Nasal cavity respiratory epithelium epithelial cell of viscerocranial mucosa (primary cell): ENCODE measurements at places on chromosomes 6 and 20. TPM values are rescaled to one million over a fixed set of nuclear protein-coding genes. Genes with fewer than 3 reads are reported as not detected.

Gene PEX3
- 16.4 and 20.8 TPM in 2 replicates for total RNA-seq

Gene EBF4
- total RNA-seq: 1.0 and 2.6 TPM in 2 replicates

Gene NKX2-2
- not detected in 2 replicates for total RNA-seq

Gene EDN3
- not detected in 2 replicates for total RNA-seq

Gene ZBP1
- not detected in 2 replicates for total RNA-seq

Gene RIPOR2
- under 0.01 and 0.07 TPM in 2 replicates for total RNA-seq

Gene TINAG
- not detected in 2 replicates for total RNA-seq

Gene SLC4A11
- total RNA-seq: 4.1 and 5.1 TPM in 2 replicates

Gene SLC24A3
- 0.34 and 0.36 TPM in 2 replicates for total RNA-seq

Gene COL19A1
- under 0.01 TPM in 1 of 2 replicates, not detected in the other for total RNA-seq

Gene C6orf141
- 22.3 and 22.6 TPM in 2 replicates for total RNA-seq

Gene BMP5
- not detected in 2 replicates for total RNA-seq

Gene HAO1
- total RNA-seq: not detected in 2 replicates

Gene DZANK1
- 0.68 and 1.4 TPM in 2 replicates for total RNA-seq

Gene TFAP2D
- total RNA-seq: not detected in 2 replicates

Gene RBPJL
- not detected in 2 replicates for total RNA-seq

Gene RNF144B
- 142 and 179 TPM in 2 replicates for total RNA-seq

Gene UBE2C
- 0.34 TPM in 1 of 2 replicates, not detected in the other for total RNA-seq

Gene FNDC11
- 0.43 and 0.68 TPM in 2 replicates for total RNA-seq

Gene WFDC2
- 12.0 TPM in 1 of 2 replicates, not detected in the other for total RNA-seq

Gene GJA10
- not detected in 2 replicates for total RNA-seq

Gene BIRC7
- total RNA-seq: not detected in 2 replicates

Gene PNRC1
- total RNA-seq: 33.8 and 86.5 TPM in 2 replicates

Gene ZNF391
- 1.0 and 6.5 TPM in 2 replicates for total RNA-seq

Gene TAAR6
- total RNA-seq: not detected in 2 replicates

Gene C20orf144
- total RNA-seq: under 0.01 TPM in 1 of 2 replicates, not detected in the other

Gene TREM1
- total RNA-seq: 0.34 and 0.43 TPM in 2 replicates

Gene CDC5L
- 17.4 and 25.1 TPM in 2 replicates for total RNA-seq

Gene FILIP1
- under 0.01 and 0.14 TPM in 2 replicates for total RNA-seq

Gene MLIP
- total RNA-seq: 0.68 and 2.8 TPM in 2 replicates

Gene IL17A
- not detected in 2 replicates for total RNA-seq

Gene BEND6
- 2.1 and 3.5 TPM in 2 replicates for total RNA-seq

Gene IBTK
- 78.7 and 154 TPM in 2 replicates for total RNA-seq

Gene AVP
- not detected in 2 replicates for total RNA-seq

Gene C4A
- total RNA-seq: 1.3 and 1.4 TPM in 2 replicates

Gene TMEM14B
- total RNA-seq: 43.7 and 55.7 TPM in 2 replicates

Gene CNR1
- total RNA-seq: not detected in 2 replicates

Gene BTNL2
- 0.34 TPM in 1 of 2 replicates, not detected in the other for total RNA-seq

Gene C20orf141
- not detected in 2 replicates for total RNA-seq

Gene TPD52L1
- total RNA-seq: 229 and 324 TPM in 2 replicates
